ENCODE measurements at places on chromosomes 1 and 21. TPM values are rescaled to one million over a fixed set of nuclear protein-coding genes. Genes with fewer than 3 reads are reported as not detected.

Gene PGBD5
- 12.9 TPM for total RNA-seq

Gene GCSAML
- not detected for total RNA-seq

Gene TMEM269
- not detected for total RNA-seq

Gene DNAH14
- total RNA-seq: 10.1 TPM

Gene HPDL
- total RNA-seq: 2.9 TPM

Gene C1QC
- total RNA-seq: not detected

Gene METTL18
- 9.4 TPM for total RNA-seq

Gene KCNA2
- not detected for total RNA-seq

Gene PCBP3
- total RNA-seq: 1.4 TPM

Gene STIL
- 26.8 TPM for total RNA-seq

Gene LHX8
- not detected for total RNA-seq

Gene CENPF
- total RNA-seq: 80.5 TPM

- peak; percentile 51 for DNase-seq
Observed at GRCh38 chr1:230713915-230714764, at the start of gene AGT. AGT (minus strand) TSS chr1:230714122; CDS start chr1:230710823, 3,299 bp downstream.

DNA sequence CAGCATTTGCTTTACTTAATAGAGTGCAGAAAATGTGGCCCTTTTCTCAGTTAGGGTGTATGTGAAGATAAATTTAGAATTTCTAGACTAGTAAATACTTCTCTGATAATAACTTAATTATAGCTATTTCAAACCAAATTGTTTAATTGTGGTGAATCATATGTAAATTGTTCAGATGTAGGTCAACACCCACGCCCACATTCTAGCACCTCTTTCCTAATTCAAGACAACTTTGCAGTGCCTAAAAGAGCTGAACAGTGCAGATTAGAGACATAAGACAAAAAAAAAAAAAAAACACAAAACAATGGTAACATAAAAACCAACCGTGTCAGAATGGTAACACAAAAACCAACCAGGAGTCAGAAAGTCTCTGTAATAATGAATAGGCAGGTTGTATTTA lies 758.3 kb downstream of the USP25 start:
- no peak for DNase-seq

GRCh38 chr1:29315876-29316275 lies 79.6 kb downstream of the PTPRU start:
- no peak for DNase-seq

DNA sequence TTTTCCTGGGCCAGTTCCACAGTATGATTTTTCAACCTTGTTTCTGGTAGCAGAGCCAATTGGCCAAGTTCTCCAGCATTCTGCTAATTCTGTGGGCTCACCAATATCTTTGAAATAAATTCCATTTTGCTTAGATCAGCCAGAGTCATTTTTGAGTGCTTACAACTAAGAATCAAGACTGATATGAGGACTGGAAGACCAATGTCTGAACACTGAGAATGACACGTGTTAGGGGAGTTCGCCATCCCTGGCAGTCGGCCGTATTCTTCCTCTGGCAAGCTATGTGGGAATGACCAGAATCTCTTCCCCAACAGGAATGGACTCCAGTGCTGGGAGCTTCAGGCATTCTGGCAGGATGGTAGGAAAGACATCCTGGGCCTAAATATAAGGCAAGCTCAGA lies 4.9 kb upstream of the TENT5C start:
- no peak for DNase-seq

- DNase-seq: no peak
Observed at GRCh38 chr1:191575180-191575579, 583.1 kb upstream of the RGS18 start.

GRCh38 chr1:224710196-224710595 lies 94.1 kb downstream of the CNIH3 start:
- DNase-seq: no peak

GRCh38 chr1:54415991-54416390 lies 9.8 kb upstream of the SSBP3 start:
- no peak for DNase-seq

- DNase-seq: no peak
Observed at GRCh38 chr1:118160806-118161205, 24.2 kb downstream of the SPAG17 start.

DNA sequence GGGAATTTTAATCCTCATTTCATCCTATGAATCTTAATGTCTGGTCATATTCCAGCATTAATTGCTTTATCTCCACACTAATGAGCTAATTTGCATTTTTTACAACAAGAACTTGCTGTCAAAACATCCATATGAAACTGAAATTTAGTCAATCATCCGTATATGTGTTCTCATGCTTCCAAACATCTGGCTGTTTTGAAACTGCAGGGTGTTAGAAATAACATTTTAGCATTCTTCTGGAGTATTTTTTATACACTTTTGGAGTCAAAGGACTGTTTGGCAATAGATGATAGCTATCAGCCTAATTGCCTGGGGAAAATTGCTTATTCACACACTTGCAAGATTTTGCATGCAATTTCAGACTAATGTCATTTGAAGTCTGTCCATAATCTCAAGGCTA lies 1639.3 kb downstream of the KCNT2 start:
- no peak for DNase-seq

GRCh38 chr21:38849776-38850175 lies 44.0 kb downstream of the ETS2 start:
- no peak for DNase-seq

GRCh38 chr1:220918285-220918951 lies 39.2 kb downstream of the HLX start:
- no peak for DNase-seq

DNA sequence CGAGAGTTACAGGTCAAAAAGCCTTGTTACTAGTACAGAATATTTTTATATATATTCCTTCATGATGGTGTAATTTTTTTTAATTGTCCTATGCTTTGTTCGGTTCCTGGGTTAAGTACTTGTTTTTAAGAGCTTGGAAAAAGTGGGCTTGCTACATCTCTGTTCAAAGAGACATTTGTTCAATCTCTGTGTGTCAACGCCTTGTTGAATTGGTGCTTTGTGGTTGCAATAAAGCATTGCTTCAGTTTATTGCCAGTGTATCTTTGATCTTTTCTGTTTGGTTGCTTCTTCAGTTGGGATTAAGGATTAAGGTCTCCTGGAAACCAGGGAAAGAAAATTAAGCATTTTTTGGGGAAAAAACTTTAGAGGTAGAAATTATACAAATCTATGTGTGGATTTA lies 47.7 kb upstream of the DNASE2B start:
- no peak for DNase-seq

GRCh38 chr1:222618880-222619596 lies 1.1 kb downstream of the MIA3 start:
- DNase-seq: no peak

DNA sequence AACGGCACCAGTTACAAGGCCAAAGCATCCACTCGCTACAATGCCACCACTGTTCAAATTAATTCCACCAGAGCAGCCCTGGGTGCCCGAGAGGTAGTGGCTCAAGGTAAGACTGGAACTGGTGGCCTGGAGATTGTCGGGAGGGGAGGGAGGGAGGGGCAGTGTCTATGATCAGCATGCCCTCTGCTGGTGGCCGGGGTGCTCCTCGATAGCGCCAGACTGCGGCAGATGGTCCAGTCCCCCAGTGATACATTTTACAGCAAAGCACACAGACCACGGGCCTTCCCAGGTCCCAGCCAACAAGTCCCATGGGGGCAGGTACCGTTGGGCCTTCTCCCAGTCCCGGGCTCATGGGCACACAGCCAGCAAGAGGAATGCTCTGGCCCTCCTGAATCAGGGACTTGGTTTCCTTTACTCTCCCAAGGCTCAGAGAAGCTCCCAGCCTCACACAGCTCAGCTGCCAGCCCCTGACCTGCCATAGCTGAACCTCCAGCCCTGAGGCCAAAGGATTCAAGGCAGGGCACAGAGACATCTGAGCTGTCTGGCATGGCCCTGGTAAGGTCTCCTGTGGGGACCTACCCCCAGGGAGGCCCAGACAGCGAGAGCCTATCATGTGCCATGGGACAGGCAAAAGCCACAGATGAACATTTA lies 15.3 kb downstream of the ACOT7 start:
- no peak for DNase-seq

- no peak for DNase-seq
Observed at GRCh38 chr1:231419738-231420298, 2.3 kb downstream of the EGLN1 start.

DNA sequence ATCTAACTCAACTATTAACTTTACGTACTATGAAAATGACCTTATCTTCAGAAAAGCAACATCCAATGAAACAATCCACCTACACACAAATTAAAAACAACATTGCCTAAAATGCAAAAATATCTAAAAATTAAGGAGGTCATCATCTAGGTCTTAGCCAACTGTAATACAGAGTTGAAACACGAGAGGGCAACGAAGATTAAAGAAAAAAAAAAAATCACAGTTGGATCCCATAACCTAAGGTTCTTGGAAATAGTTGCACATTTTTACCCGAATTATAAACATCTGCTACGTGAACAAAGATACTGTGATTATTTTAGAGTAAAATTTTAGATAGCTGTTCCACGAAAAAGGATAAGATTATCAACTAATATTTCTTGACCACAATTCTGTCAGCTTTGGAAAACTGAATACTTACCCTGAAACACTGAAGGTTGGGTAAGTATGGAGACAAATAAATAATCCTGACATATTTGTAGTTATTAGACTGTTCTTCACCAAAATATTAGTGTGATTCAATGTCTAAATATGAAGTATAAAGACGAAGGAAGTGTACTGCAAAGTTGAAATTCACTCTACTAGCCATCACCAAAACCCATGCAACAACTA lies 88.0 kb upstream of the AK4 start:
- no peak for DNase-seq

- DNase-seq: no peak
Observed at GRCh38 chr21:40324389-40324788, 457.2 kb downstream of the PCP4 start.

GRCh38 chr1:218166268-218166945 lies 118.7 kb upstream of the RRP15 start:
- DNase-seq: no peak

DNA sequence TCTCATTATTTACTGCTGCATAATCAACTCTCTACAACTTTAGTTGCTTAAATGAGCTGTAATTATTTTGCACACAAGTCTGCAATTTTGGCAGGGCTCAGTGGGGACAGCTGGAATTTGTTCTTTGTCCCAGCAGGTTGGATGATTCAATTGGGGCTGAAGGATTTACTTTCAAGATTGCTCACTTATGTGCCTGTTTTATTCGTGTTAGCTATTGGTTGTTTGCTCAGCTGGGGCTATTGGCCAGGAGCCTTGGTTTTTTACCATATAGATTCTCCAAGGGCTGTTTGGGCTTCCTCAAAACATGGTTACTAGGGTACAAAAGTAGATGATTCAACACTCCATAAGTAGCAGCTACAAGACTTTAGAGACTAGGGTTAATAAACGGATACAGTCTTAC lies 13.4 kb downstream of the OR10R2 start:
- no peak for DNase-seq

- no peak for DNase-seq
Observed at GRCh38 chr1:14939527-14940284, 213.8 kb upstream of the TMEM51 start.

GRCh38 chr21:28712411-28712810 lies 280.3 kb downstream of the LTN1 start:
- no peak for DNase-seq

DNA sequence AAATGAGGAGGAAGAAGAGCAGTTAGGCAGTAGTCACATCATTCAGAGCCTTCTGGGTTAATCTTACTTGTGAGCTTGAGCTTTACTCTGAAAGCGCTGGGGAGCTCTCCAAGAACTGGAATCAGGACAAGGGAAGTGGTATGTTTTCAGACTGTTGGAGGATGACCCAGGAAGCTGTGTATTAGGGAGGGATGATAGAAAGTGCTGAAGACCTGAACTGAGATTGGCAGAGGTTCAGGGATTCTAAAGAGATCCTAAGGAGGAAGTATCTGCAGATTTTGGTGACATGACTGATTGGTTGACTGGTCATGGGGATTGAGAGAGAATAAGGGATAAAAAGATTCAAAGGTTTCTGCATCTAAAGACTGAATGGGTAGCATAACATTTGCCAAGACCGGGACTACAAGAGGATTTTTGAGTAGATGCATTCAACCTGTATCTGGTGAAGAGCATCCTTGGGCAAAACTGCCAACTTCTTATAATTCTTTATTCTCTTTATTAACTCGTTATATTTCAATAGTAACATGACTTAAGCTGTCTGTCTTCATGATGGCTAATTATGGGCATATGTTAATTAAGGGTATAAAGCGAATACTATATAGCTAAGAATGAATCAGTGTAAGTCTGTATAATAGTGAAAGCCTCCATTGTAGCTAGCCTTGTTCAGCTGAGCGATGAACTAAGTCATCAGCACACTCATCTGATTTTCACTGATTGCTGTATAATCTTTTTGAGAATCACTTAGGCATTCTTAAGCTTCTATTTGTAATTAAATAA lies 41.8 kb downstream of the XCL1 start:
- no peak for DNase-seq

- DNase-seq: peak; percentile 23
Observed at GRCh38 chr1:220430059-220430458, 97.9 kb upstream of the MARK1 start.

All from epithelial cell of proximal tubule (primary cell).